ENCODE measurements at places on chromosomes 2 and 18.

- peak; percentile 51 for DNase-seq
Observed at GRCh38 chr18:2958819-2959298, 54.1 kb downstream of the LPIN2 start.

GRCh38 chr2:2694746-2695145, 363.7 kb upstream of the MYT1L start:
- DNase-seq = no peak

DNA sequence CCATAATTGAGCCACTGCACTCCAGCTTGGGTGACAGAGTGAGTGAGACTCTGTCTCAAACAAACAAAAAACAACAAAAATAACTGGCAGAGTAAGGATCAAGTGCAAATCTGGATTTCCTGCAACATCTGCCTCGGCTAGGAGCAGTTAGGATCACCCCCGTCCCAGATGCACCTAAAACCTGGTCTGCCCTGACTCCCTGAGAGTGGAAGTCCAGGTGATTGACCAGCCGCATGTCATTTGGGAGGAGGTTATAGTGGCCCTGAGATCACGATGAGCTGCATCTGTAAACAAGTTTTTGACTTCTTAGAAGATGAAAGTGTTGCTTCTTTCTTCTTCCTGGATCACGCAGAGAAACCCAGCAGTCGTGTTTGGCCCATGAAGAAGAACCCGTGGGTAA, 5.0 kb upstream of the ESPNL start:
- no peak for DNase-seq

GRCh38 chr2:235773188-235773928, 279.5 kb downstream of the AGAP1 start:
- DNase-seq = peak; percentile 7

GRCh38 chr18:26021061-26021754, 69.2 kb downstream of the SS18 start:
- DNase-seq = no peak

DNA sequence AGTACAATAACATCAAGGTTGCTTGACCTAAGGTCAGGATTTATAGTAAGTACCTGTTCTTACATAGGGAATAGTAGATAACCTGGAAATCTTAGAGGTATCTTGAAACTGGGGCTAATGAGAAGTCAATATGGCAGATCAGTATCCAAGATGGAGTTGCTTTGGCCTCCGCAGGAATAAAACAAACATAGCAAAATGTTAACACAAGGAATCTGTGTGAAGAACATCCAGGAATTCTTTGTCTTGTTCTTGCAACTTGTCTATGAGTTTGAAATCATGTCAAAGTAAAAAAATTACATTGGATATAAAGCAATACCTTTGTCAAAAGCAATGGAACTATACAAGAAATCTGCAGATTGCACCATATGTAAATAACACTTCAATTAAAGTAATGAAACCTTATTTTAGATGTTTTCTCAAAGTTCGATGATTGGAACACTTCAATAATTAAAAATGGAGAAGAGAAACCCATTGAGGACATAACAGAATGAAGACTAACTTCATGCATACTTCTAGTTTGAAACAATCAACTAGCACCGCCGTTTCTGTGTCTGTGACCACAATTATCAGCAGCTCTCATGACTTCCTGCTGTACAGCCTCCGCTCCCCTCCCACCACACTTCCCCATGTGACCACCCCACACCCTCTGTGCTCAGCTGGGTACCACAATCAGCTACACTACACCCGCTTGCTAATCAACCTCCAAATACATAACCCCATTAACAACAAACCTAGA, 27.6 kb downstream of the C2orf76 start:
- DNase-seq = peak; percentile 56

- DNase-seq = no peak
Observed at GRCh38 chr18:46329736-46330246, 225.6 kb downstream of the HAUS1 start.

DNA sequence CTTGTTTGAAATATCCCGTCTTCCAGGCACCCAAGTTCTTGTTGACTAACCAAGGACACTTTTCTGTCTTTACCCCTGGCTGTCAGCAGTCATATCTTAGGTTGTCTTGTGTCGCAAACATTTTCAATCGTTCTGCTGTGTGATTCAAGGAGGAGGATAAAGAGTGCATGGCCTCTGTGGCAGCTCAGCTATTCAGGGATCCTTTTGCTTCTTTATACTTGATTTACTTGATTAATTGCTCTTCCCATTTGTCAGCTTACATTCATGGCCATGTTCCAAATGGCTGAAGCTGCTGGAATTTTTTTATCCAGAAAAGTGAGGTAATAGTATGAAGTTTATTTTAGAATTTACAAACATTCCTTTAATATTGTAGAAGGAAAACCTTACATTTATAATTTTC, 97.3 kb upstream of the FZD5 start:
- no peak for DNase-seq

- no peak for DNase-seq
Observed at GRCh38 chr18:28287146-28287545, 110.2 kb upstream of the CDH2 start.

DNA sequence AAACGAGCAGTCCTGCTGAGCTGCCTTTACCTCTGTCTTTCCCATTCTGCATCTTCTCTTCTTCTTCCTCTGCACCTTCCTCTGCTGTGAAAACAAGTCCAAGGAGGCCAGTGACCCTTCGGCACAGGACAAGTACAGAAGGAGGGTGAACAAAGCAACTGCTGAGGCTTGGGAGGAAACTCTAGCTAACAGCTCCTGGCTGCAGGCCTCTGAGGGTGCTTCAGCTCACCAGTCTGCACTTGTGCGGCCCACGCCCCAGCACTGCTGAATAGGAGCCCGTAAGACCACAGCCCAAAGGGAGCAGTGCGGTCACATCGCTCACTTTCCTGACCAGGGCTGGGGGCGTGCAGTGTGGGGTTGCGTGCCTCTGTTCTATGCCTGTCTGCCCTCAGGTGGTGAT, 42.1 kb upstream of the DNMT3A start:
- DNase-seq = no peak

- no peak for DNase-seq
Observed at GRCh38 chr2:120722568-120723421, 12.9 kb upstream of the GLI2 start.

DNA sequence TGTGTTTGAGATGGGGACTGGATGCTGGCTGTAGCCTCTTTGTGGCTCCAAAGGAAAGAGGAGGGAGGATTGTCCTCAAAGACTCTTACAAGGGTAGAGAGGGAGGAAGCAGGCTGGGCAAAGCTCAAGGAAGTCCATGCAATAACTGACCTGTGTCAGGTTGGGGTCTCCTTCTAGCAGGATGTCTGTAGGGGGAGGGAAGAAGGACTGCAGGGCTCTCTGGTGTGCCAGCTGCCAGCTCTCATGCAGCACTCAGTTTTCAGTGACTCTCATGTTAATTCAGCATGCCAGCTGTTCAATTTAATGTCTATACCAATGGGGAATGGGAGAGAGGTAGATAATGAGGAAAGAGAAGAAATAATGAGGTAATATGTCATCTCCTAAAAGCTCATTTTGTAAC, 85.3 kb upstream of the RANBP2 start:
- no peak for DNase-seq

GRCh38 chr2:18924886-18925285, 335.5 kb upstream of the NT5C1B start:
- DNase-seq = no peak

GRCh38 chr2:44351676-44352075, 9.6 kb downstream of the PREPL start:
- no peak for DNase-seq

GRCh38 chr18:24679062-24679461, 218.6 kb downstream of the HRH4 start:
- DNase-seq = no peak

DNA sequence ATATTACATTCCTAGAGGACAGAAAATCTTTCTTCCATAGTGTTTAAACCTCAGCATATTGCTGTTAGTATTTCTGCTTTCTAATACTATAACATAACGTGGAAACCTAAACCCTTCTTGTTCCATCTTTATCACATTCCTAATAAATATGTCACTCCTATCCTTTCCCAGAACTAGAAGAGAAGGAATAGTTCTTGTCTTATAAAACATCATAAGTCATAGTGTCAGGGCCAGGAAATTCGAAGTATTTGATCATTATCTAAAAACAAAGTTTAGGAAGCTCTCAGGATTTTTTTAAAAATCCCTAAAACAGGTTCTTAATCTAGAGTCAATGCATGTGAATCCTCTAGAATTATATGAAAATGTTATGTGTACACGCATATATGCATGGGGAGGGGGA, 2.0 kb downstream of the NHEJ1 start:
- no peak for DNase-seq

DNA sequence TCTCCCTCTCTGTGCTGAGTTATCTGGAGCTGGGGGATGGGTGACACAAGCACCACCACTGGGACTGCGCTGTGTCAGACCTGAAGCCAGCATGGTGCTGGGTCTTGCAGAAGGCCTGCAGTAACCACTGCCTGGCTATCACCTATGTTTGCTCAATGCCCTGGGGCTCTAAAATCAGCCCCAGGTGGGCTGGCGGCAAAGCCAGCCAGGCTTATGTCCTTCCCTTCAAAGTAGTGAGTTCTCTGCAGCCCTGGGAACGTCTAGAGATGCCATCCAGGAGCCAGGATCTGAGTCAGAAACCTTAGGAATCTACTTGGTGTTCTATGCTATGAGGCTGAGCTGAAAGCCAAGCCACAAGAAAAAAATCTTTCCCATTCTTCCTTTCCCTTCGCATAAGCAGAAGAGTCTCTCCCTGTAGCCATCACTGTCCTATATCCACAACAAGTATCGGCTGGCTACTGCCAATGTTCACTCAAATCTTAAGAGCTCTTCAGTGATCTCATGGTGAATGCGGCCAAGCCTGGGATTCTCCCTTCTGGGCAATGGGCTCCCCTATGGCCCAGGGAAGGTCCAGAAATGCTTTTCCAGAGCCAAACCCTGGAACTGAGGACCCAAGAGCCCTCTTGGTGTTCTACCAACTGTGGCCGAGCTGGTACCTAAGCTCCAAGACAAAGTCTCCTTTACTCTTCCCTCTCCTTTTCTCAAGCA, 248.7 kb downstream of the ZNF385B start:
- no peak for DNase-seq

- DNase-seq = no peak
Observed at GRCh38 chr18:48334845-48335244, 74.3 kb downstream of the ZBTB7C start.
